ENCODE measurements at places on chromosomes 11 and 22.

DNA sequence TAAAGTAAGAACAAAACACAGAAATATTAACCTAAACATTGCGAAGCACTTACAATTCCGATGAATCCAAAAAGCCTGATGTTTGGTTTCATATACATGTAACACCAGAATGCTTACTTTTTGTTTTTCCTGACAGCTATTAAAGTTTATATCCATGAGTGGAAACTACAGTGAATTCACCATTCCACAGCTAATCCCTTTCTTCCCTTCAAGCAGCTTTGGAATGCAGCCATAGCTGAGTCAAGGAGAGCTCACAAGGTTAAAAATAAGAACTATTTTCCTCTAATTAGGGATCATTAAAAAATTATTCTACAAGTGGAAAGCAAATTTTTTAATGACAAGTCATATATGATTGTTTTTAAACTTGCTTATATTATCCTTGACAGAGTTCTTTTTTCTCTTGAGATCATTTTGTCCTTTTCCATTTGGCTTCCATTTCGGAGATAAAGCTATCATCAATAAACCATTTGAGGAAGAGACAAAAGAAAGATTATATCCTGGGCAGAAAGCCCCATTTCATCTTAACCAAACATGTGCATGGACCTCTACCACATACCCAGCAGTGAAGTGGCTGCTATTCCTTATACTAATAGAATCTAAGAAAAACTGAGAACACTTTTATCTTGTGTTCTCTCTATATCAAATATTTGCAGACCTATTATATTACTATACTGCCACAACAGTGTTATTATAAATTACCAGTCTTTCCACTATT lies 19.7 kb upstream of the FIBIN start:
- DNase-seq = no peak
- no peaks in the 10 kb centered on the region for H3K36me3 ChIP-seq
- peaks cover 7% of the 10 kb centered on the region for H3K27me3 ChIP-seq
- H3K27ac ChIP-seq = no peak overlapping the region
- no peak overlapping the region for H3K4me3 ChIP-seq

- DNase-seq = no peak
- no peaks in the 10 kb centered on the region for H3K27me3 ChIP-seq
- H3K4me3 ChIP-seq = no peak overlapping the region
- H3K27ac ChIP-seq = no peak overlapping the region
These were observed 56.7 kb upstream of the CHST1 start for GRCh38 chr11:45722144-45722543.

- no peak overlapping the region for H3K4me3 ChIP-seq
- H3K27ac ChIP-seq = no peak overlapping the region
- H3K4me1 ChIP-seq = peaks cover 13% of the 10 kb centered on the region
- no peaks in the 10 kb centered on the region for H3K36me3 ChIP-seq
- no peaks in the 10 kb centered on the region for H3K27me3 ChIP-seq
These were observed 22.9 kb upstream of the JAM3 start for GRCh38 chr11:134045799-134046635.

- no peaks in the 10 kb centered on the region for H3K36me3 ChIP-seq
- no peak overlapping the region for H3K4me3 ChIP-seq
- H3K27me3 ChIP-seq = no peaks in the 10 kb centered on the region
- H3K4me1 ChIP-seq = no peaks in the 10 kb centered on the region
These were observed 12.7 kb upstream of the TNNT3 start for GRCh38 chr11:1906611-1907423.

All from A673 (cell line).